ENCODE measurements at places on chromosomes 7 and 10. TPM values are rescaled to one million over a fixed set of nuclear protein-coding genes. Genes with fewer than 3 reads are reported as not detected.

The PON3 gene
- 170 TPM for total RNA-seq

The PNLIPRP2 gene
- total RNA-seq = not detected

The VKORC1L1 gene
- 26.1 TPM for total RNA-seq

The ZNF853 gene
- total RNA-seq = 0.98 TPM

The INMT gene
- 26.8 TPM for total RNA-seq

Data from right lobe of liver (tissue), 6 donors.